Endothelial cell of coronary artery (primary cell): ENCODE measurements at places on chromosomes 2 and 18. TPM values are rescaled to one million over a fixed set of nuclear protein-coding genes. Genes with fewer than 3 reads are reported as not detected.

CCL20 gene
- 0.81 and 2.1 TPM in 2 replicates for total RNA-seq

TSPYL6 gene
- total RNA-seq = not detected in 2 replicates

KIAA2012 gene
- not detected in 2 replicates for total RNA-seq

HOXD3 gene
- 0.54 and 2.4 TPM in 2 replicates for total RNA-seq

CNDP1 gene
- total RNA-seq = not detected in 2 replicates

AGXT gene
- not detected in 2 replicates for total RNA-seq

ONECUT2 gene
- under 0.01 TPM in 2 replicates for total RNA-seq

EMX1 gene
- not detected in 2 replicates for total RNA-seq

PLB1 gene
- total RNA-seq = 0.36 and 0.38 TPM in 2 replicates

HOXD9 gene
- total RNA-seq = 0.09 and 0.75 TPM in 2 replicates

ADAM23 gene
- 17.4 and 18.4 TPM in 2 replicates for total RNA-seq

INHA gene
- total RNA-seq = 0.09 and 0.19 TPM in 2 replicates
